ENCODE measurements at places on chromosomes 6 and 20.

DNA sequence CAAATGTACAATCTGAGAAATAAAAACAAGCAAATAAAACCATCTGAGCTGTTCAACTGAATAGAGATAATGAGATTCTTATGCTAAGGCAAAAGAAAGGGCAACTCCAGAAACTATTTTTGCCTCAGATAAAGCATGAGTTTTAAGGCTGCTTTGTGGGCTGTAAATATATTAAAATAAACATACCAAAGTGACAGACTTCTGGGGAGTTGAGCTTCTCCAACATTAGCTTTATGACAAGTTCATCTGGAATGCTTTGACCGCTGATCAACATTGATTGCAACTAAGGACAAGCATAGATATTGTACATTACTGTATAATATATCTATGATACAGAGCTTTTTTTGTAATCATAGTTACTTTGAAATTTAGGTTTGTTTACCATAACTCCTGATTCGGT, 19.3 kb downstream of the AK9 start:
- no peak for DNase-seq

DNA sequence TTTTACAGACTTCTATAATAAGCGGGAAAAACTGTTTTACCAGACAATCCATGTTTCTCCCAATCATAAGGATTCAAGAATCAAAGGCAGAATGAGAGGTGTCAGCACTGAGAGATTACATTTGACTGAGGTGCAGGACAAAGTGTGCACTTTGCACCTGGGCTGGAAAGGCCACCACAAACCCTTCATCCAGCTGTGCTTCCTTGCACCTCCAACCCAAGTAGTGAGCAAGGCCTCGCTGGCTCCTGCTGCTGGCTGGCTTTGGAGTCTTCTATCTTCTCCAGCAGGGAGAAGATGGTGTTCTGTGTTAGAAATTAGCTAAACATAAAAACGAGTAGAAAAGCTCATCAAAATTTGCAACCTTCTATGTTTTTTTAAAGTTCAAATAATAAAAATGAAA, 77.7 kb downstream of the CHD6 start:
- DNase-seq, result no peak

GRCh38 chr6:7730001-7730783, 4.3 kb downstream of the BMP6 start:
- DNase-seq, result no peak

DNA sequence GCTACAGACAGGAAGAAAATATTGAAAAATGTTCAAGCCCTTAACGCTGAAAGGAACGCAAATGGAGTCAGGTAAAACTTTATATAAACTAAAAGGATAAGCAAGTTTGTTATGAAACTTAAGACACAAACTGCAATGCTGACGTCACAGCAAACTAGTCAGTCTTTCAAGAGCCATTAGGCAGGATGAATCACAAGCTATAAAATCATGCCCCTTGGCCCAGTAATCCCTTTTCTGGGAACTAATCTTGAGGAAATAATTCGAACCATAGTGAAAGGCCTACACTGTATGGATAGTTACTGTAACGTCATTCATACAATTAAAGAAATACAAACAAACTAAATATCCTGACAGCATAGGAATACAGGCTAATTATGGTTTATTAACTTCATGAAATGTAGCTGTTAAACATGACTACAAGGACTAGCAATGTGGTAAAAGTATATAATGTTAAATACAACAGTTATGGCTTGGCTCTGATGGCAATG, 42.7 kb upstream of the HINT3 start:
- no peak for DNase-seq

DNA sequence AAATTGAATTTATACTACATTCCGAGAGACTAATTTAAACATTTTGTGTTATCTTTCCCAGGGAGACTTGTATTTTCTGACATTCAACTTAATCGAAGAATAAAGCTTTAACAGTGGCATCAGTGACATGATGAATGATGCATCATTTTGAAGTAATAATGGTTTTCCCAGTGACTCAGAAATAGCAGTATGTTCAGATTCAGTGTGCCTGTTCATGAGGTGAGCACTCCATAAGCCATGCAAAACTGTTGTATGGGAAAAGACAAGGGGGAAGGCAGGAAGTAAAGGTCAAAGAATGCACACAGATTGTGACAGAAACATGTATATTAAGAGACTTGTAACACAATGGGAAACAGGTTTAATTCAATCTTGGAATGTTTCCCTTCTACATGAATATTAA, 1348.2 kb upstream of the GJE1 start:
- no peak for DNase-seq

GRCh38 chr20:17786221-17786718, 86.5 kb downstream of the BANF2 start:
- DNase-seq, result no peak

DNA sequence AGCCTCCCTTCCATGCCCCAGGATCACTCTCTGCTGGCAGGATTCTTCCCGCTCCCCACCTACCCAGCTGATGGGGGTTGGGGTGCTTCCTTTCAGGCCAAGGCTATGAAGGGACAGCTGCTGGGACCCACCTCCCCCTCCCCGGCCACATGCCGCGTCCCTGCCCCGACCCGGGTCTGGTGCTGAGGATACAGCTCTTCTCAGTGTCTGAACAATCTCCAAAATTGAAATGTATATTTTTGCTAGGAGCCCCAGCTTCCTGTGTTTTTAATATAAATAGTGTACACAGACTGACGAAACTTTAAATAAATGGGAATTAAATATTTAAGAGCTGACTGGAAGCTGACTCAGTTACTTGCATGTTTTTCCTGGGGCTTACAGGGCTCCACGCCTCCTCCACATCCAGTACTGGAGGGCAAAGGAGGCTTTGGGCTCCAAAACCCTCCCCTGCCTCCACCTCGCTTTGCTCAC, 24.3 kb upstream of the FANCE start:
- DNase-seq, result no peak

GRCh38 chr6:25962149-25963127, at the start of gene TRIM38:
TRIM38 (plus strand) TSS chr6:25962802; CDS start chr6:25966523, 3,721 bp downstream.
- DNase-seq, result no peak

DNA sequence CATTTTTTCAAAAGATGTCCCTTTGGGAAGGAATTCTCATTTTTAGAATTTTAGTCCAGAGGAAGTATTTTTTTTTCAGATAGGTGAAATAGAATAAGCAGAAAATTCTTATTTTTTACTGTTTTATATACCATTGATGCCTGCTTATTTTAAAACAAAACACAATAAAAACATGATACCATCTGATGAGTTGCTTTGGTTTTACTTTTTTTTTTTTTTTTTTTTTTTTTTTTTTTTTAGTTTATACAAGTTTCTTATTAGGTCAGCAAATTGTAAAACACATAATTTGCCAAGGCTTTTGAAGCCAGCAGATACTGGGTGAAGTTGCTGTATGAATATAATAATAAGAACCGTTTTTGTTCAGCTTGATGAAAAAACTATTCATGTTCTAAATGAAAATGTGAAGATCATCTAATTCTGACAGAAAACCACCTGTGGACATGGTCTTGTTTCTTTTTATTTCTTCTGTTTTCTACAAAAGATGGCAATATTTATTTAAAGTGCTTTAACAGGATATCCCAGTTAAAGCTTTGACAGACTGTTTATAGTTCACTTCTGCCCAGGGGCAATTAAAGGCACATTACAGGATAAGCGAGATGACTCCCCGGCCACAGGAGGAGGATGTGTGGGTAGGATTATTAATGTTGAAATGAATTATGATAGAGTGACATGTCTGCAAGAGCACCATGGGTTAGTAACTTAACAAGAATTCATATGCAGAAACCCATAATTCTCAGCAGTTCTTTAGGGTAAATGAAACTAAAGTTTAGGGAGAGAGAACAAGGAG, 31.1 kb downstream of the MYB start:
- DNase-seq, result no peak

DNA sequence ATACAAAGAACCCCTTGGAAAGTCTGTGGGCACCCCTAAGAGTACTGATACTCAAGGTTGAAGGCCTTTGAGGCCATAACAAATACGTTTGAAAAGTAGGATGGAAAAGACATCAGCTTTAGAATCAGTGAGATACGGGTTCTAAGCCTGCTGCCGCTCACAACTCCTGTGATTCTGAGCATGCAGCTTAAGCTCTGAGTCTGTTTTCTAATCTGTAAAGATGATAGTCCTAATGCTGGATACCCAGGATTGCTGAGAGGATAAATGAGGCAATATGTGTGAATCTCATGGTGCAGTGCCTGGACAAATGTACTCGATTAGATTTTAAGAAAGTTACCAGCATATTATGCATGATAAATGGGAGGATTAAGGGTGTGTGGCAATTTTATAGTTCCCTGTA, 321.0 kb upstream of the HSF2 start:
- no peak for DNase-seq

- DNase-seq, result no peak
These were observed 92.8 kb upstream of the BTN3A2 start for GRCh38 chr6:26272171-26272637.

DNA sequence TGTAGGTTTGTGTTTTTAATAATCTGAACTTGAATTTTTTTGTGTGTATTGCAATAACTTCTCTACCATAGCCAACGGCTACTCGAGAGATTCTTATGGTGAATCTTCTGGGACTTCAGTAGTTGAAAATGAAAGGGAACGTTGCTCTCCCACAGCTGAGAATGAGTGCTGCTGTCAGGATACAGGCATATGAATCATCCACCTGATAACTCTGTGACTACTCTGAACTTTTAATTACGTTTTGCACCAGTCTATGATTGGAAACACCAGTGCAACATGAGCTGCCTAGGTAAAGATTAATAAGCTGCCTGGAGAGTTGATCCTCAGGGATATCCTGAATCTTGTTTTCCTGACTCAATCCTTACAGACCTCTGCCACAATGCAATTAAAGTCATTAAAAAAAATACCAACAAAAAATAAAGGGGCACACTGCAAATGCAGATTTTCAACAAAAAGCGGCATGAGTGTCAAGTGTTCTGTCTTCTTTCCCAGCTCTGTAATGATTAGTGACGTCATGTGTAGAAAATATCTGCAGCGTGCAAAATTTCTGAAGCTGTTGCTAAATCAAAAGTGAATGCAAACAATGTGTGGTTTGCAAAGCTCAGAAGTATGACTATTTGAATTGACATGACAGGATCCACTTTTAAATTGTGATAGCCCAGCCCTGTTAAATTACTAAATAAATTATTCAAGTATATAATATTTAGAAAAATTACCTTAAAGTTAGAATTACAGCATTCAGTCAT, 432.2 kb downstream of the HTR1B start:
- no peak for DNase-seq

- DNase-seq, result no peak
These were observed 121.3 kb upstream of the BCLAF1 start for GRCh38 chr6:136411025-136411325.

GRCh38 chr6:160222491-160222890, 36.1 kb downstream of the SLC22A2 start:
- DNase-seq, result no peak

DNA sequence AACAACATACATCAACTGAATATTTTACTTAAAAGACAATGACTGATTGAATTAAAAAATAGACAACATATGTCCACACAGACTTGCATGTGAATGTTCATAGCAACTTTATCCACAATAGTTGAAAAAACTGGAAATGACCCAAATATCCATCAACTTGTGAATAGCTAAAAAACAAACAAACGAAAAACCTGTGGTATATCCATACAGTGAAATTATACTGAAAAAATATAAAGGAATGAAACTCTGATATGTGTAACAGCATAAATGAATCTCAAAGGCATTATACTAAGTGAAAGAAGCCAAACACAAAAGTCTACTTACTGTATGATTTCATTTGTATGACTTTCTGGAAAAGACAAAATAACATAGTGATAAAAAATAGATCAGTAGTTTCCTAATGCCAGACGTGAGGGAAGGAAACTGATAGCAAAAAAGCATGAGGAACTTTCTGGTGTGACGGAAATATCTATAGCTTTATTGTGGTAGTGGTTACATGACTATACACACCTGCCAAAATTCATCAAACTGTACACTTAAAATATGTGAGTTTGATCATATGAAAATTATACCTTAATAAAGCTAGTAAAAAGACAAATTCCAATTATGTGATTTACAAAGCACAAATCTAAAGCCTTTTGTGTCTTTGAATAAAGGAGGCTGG, 123.2 kb downstream of the BACH2 start:
- no peak for DNase-seq

DNA sequence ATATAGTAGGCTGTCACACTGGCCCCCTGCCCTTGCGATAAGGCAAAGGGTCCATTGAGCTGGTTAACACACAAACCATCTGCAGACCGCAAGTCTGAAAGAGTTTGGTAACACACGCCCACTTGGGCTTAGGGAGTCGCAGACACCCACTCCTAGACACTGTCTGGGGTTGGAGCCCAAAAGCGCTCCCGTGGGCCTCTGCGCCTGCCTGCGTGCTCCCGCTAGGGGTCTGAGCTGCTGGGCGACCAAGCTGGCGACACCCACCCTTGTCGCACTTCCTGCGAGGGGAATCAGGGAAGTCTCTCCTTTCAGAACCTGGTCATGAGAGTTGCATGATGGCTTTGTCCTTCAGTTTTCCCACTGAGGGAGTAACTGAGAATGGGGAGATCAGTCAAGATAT, 653.0 kb downstream of the HTR1B start:
- DNase-seq, result no peak

DNA sequence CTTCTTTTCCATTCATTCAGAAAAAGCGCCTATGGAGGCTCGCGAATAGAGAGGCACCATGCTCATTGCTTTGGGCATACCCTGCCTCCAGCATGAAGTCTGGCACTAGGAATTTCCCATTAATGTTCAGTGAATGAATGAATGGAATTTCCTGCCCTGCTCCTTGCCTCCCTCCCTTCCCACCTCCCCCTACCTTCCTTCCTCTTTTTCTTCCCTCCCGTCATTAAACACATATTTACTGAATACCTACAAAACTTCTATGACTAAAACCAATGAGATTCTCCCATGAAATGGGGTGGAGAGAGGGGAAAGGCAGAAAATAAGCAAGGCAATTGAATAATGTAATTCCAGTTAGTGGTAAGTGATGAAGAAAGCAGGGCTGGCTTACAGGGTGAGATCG, 213.8 kb upstream of the AGPAT4 start:
- no peak for DNase-seq

- DNase-seq, result no peak
These were observed 6.4 kb upstream of the FAM217A start for GRCh38 chr6:4085332-4085700.

GRCh38 chr6:42727627-42728026, 5.2 kb upstream of the PRPH2 start:
- DNase-seq, result no peak

- no peak for DNase-seq
These were observed 10.5 kb downstream of the CNKSR3 start for GRCh38 chr6:154499855-154500589.

DNA sequence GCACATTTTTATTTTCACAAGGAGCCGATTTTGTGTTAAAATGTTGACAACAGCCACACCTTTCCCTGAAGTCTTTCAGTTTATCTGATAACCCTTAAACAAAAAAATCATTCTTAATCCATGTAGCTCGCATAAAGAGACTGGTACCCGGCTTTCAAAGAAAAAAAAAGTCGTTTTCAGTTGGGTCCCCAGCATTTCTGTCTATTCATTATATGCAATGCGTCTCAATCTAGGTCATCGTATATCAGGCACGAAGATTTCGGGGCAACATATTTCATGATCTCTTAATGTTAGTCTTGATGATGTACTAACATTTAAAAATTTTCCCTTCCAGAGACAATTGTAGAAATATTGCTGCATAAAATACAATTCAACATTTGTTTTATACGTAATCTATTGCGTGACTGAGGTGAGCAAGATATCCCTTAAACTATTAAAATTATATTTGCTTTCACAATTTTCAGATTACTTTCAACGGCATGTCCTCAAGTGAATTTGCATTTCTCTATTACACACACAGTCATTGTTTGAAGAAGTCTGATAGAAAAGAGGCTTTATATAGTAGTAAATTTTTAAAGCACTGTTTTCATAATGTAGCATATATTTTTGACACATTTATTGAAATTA, 2.9 kb upstream of the TUBB2B start:
- DNase-seq, result no peak

GRCh38 chr6:158230967-158231550, 62.9 kb downstream of the GTF2H5 start:
- no peak for DNase-seq
